ENCODE measurements at places on chromosomes 1 and 21.

GRCh38 chr1:110555807-110556470, 37.0 kb upstream of the KCNA10 start:
- no peak for DNase-seq

GRCh38 chr1:203057911-203058675, 27.7 kb downstream of the MYOG start:
- no peak for DNase-seq

GRCh38 chr21:45461369-45461750, 56.4 kb downstream of the COL18A1 start:
- DNase-seq = no peak

GRCh38 chr1:213303286-213303685, 252.2 kb downstream of the RPS6KC1 start:
- no peak for DNase-seq

DNA sequence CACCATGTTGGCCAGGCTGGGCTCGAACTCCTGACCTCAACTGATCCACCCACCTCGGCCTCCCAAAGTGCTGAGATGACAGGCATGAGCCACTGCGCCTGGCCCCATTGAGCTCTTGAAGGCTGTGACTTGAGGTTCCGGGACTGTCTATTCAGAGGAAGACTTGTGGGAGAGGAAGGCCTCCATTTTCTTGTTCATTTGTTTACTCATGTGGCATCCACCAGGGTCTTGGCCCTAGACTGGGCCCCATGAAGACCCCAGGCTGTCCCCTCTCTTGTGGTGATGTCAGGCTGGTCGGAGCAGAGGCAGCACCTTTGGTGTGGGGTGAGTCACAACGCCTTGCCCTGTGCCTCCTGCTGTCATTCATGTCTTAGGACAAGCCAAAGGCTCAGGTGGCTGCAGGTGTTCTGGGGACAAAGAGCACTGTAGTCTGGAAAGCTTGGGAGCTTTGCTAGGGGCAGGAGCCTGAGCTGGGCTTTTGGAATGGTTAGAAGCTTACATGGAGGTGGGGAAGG, 224.6 kb upstream of the C1orf174 start:
- no peak for DNase-seq

- no peak for DNase-seq
These were observed 15.7 kb downstream of the PKNOX1 start for GRCh38 chr21:42989816-42990650.

DNA sequence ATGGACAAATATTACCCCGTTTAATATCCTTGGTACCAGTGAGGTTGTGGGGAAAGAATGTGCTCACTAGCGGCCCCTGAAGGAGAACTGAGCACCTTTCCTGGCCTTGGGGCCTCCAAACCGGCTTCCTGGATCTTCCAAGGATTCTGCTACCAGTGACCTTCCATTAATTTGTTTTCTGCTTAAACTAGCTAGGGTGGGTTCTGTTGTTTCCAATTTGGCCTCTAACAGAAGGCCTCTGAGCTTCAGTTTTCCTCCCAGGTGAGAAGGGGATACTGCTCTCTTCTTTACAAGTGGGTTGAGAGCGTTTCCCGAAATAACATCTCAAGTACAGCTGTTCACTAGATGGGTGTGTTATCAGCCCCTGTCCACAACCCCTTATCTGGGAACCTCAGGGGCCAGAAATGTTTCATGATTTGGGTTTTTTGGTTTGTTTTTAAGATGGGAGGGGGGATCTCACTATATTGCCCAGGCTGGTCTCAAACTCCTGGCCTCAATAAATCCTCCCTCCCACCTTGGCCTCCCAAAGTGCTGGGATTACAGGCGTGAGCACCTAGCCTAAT, 16.9 kb upstream of the IFNGR2 start:
- DNase-seq = no peak

DNA sequence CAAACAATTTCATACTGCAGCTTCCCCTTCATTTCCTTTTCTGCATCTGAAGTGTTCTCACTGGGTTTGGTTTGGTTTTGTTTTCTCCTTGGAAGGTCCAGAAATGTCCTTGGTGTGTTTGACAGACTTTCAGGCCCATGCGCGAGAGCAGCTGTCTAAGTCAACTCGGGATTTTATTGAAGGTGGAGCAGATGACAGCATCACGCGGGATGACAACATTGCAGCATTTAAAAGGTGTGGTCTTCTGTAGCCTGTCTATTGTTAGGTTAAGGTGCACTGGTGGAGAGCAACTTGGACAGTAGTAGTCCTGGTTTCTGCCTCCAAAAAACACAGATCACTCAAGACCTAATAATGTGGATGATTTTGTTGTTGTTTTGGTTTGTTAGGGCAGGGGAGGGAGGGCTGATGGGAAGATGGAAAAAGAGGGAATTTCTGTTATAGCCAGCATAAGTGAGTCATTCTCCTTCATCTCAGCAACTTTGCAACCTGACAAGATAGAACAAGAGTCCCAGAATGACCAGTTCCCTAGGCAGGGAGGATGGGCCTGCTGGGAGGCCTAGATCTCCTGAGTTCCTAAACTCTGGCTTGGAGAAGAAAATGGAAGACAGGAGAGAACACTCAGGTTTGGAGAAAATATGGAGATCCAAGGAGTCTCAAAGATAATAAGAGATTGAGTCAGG, 12.5 kb downstream of the HAO2 start:
- no peak for DNase-seq

DNA sequence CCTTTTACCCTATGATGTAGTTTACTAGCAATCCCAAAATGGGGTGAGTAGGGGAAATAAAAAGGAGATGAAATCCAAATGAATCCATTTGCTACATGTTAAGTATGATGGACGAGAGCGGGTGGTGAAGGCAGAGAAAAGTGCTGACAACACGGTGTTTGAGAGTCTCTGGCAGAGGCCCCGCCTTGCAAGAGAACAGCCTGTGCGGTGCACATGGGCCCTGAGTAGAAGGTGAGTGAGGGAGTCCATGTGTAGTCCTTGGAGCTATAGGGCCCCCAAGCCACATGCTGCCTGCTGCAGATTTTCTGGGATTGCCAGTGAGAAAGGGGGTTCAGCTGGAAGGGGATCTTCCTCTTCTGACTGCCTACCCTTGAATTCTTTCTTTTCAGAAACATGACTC, 177.1 kb downstream of the TNR start:
- no peak for DNase-seq

- no peak for DNase-seq
These were observed 12.2 kb upstream of the IL10 start for GRCh38 chr1:206784471-206784903.

GRCh38 chr1:30781906-30782305, 24.3 kb upstream of the LAPTM5 start:
- DNase-seq = no peak

- DNase-seq = no peak
These were observed 3.5 kb downstream of the RYR2 start for GRCh38 chr1:237045278-237046016.

DNA sequence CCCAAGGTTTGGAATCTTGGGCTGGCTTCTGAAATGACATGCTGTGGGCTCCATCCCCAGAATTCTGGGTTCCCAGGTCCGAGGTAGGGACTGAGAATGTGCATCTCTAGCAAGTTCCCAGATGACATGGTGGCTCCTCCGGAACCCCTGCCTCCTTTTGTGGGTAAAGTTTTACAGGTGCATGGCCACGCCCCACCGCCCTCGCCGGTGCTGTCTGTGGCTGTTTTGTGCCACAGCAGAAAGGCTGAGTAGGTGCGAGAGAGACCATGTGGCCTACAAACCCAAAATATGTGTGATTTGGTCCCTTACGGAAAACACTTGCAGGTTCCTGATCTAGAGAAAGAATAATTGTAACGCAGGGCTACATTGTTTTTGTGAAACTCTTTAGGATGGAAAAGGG, 30.9 kb downstream of the SKI start:
- no peak for DNase-seq

- DNase-seq = no peak
These were observed 12.3 kb upstream of the IL22RA1 start for GRCh38 chr1:24155011-24155782.

DNA sequence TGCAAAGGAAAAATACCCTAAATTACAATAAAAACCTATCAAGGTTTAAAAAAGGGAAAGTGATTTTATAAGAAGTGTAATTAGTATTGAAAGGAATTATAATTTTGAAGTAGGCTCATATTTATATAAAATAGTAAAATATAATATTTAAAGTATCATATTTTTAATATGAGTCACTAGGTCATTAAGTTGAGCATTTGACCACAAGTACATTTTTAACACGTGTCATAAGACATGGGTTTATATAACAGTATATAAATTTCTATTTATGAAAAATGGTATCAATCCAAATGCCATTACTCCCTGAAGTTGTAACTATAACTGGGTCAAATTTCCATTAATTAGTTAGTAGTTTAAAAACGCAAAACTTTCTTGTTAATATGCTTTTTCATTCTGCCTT, 365.9 kb downstream of the COL11A1 start:
- DNase-seq = no peak

DNA sequence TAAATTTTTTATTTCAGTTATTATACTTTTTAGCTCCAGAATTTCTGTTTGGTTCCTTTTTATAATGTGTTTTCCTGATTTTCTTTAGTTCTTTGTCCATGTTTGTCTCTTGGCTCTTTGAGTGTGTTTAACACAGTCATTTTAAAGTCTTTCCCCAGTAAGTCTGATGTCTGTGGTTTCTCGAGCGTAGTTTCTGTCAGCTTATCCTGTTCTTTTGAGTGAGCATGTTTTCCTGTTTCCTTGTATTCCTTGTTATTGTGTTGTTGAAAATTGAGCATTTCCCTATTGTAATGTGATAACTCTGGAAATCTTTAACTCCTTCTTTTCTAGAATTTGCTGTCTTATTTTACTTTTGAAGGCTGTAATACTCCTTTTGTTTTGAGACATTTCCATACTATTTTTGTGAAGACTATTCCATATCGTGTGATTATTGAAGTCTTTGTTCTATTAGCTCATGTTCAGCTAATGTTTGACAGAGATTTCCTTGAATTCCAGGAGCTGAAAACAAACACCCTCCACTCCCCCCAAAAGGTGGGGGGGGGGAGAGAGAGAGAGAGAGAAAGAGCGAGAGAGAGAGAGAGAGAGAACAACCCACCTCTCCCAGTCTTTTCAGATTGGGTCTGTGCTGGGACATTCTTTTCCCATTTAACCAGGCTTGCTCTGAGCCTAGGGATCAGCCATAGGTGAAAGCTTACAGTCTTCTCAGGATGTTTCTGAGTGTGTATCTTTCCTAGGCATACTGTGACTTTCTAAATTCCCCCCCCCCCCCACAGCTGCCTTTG, 38.3 kb downstream of the SDCCAG8 start:
- no peak for DNase-seq

GRCh38 chr1:8597455-8597854, 220.0 kb downstream of the RERE start:
- DNase-seq = no peak

GRCh38 chr1:239735111-239735510, 348.7 kb downstream of the CHRM3 start:
- no peak for DNase-seq

- no peak for DNase-seq
These were observed 351.0 kb upstream of the B3GALT2 start for GRCh38 chr1:193537266-193538002.

DNA sequence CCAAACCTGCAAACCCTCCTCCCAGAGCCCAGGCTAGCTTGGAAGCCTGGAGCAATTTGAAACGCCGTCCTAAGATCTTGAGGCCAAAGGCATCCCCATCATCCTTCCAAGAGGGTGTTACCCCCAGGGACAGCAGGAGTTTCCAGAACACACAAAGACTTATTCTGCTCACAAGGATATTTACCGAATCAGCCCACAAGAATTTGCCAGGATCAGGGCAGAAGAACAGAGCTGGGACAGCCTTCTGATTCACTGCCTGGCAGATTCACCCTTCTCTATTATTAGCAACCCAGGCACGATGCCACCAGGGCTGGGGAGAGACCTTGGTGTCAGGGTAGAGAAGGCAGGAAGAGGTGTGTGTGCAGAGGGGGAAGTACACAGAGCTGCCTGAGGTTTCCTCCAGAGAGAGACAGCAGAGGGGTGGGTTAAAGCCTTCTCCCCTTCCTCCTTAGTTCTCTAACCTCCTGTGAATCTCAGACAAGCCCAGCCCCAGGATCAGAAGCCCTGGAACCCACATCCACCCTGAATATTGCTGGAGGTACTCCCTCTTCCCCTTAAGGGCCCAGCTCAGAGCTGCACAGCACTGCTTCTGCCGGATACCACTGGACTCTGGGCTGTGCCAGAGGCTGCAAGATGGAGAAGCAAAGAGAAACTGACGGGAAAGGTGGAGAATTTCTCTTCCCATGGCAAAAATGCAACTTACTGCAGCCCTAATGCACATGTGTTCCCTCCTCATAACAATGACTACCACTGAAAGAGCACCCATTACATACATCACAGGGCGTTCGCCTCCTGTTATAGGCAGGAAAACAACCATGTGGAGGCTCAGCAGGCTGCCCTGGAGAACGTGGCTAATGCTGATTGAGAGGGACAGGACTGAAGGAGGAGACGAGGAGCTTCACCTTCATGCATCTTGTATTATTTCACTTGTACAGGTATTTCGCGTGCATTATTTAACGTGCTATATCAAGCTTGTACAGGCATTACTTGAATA, 61.8 kb downstream of the ITPKB start:
- DNase-seq = no peak

DNA sequence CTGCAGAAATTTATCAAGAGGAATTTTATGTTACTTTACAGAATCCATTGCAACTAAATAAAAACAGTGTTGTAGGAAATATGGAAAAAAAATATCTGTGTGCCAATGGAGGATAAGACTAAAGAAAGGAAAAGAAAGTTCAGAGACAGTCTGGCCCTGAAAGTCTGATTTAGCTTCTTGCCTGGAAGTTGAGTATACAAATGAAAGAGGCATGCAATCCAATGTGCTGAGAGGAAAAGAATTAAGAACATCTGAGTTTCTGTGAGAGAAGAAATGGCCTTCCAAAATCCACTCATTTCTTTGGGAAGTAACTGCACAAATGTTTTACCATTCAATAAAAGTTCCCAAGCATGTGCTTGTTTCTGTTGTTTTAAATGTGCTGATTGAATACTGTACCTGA, 65.1 kb downstream of the LHX9 start:
- no peak for DNase-seq

DNA sequence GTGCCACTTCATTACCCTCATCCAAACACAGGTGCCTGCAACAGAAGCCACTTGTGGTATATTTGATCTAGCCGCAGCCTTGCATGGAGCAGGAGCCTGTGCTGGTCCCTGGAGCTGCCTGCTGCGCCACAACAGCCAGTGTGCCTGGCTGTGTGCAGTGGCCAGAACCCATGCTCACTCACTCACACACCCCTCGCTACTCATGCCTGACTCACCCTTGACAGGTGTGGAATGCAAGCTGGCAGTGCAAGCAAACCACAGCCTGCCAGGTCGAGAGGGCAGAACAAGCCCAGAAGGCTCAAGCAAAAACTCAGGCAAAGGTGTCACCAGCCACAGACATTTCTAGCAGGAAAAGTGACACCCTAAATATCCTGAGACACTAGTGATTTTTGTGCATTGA, 1510.9 kb downstream of the KCNT2 start:
- DNase-seq = no peak

DNA sequence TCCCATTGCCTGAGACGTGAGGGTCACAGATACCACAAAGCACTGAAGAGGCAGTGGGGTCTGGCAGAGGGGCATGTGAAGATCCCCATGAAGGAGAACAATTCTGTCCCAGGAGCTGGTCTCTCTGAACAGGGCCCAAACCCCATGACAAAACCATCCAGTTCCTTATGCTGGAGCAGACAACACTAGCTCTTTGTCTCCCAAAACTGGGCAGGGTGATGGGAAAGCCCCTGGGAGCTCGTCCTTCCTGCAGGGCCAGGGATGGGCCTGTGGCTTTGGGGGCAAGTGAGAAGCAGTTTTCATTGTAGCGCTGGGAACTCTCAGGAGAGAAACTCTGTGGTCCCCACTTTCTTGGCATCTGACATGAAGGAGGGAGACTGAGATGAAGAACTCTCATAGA, 8.8 kb downstream of the ETV3L start:
- no peak for DNase-seq

- DNase-seq = no peak
These were observed 8.7 kb upstream of the DUSP12 start for GRCh38 chr1:161740921-161741320.

All from mesothelial cell of epicardium (in vitro differentiated cells).